ENCODE measurements at places on chromosomes 5 and 9. TPM values are rescaled to one million over a fixed set of nuclear protein-coding genes. Genes with fewer than 3 reads are reported as not detected.

The PCDH12 gene
- not detected for total RNA-seq

The PTGES gene
- total RNA-seq, result 175 TPM

The DND1 gene
- 0.88 TPM for total RNA-seq

The MRPL50 gene
- 12.5 TPM for total RNA-seq

The LCN15 gene
- total RNA-seq, result not detected

The RASEF gene
- 8.1 TPM for total RNA-seq

The IGFBPL1 gene
- 2.6 TPM for total RNA-seq

The SPAAR gene
- total RNA-seq, result 0.13 TPM

The CEL gene
- 0.68 TPM for total RNA-seq

The SPINK6 gene
- total RNA-seq, result 0.45 TPM

The SLC46A2 gene
- not detected for total RNA-seq

Measured in A549 treated with Mapracorat at 1 μM for 4 hours (cell line).